ENCODE measurements at places on chromosomes 1 and 21.

GRCh38 chr1:234722270-234722704 lies 112.3 kb upstream of the IRF2BP2 start:
- no peak for DNase-seq

- no peak for DNase-seq
Observed at GRCh38 chr1:201344206-201345080, 33.0 kb downstream of the TNNT2 start.

DNA sequence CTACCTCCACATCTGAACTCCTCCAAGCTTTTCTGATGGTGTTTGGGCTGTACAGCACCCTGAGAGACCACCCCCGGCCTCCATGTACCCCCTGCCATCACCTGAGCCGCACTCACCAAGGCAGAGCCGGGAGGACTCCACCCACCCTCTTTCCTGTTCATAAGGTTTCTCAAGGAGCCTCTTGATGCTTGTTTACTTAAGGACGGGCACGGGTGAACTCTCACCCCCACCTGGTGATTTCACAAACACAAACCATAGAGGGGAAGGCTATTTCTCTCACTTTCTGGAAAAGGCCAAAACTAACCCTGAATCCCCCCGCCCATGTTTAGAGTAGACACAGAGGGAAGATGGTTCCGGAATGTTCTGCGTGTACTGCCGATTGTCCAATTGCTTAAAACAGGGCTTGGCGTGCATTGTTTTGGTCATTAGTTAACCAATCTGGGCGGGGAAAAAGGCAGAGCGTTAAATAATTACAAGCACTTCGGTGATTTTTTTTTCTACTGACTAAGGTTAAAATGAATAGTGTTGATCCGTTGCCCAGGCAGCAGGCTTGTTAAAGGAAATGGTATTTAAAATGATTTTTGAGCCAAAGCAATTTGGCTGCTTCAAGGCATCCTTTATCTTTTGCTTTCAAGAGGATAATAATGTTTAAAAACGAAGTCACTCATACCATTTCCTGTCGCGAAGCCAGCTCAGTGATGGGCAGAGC lies 279.8 kb upstream of the VAMP3 start:
- no peak for DNase-seq

- DNase-seq = no peak
Observed at GRCh38 chr1:51203874-51204245, 32.2 kb upstream of the RNF11 start.
